Temporal lobe (tissue), 4 donors: ENCODE measurements at places on chromosomes 13 and 19. TPM values are rescaled to one million over a fixed set of nuclear protein-coding genes. Genes with fewer than 3 reads are reported as not detected.

The PGLYRP1 gene
- total RNA-seq, result not detected

The NDUFS7 gene
- total RNA-seq, result 21.4 TPM

The ATP8A2 gene
- 64.2 TPM for total RNA-seq

The SPRED3 gene
- total RNA-seq, result 2.0 TPM

The ADPRHL1 gene
- total RNA-seq, result 0.74 TPM

The FCER2 gene
- total RNA-seq, result under 0.01 TPM

The SIGLEC8 gene
- 1.2 TPM for total RNA-seq

The SYCN gene
- not detected for total RNA-seq

The THAP8 gene
- total RNA-seq, result 2.2 TPM

The PPP1R12C gene
- 19.9 TPM for total RNA-seq

The TRMT1 gene
- 14.3 TPM for total RNA-seq

The ZSCAN1 gene
- total RNA-seq, result 2.2 TPM

The CELF5 gene
- total RNA-seq, result 57.0 TPM

The COL5A3 gene
- total RNA-seq, result 1.7 TPM

The ZNF91 gene
- 573 TPM for total RNA-seq

The OR10H1 gene
- not detected for total RNA-seq

The PAN3 gene
- total RNA-seq, result 33.2 TPM

The CCNA1 gene
- 9.8 TPM for total RNA-seq

The GRIN3B gene
- under 0.01 TPM for total RNA-seq

The PLK5 gene
- total RNA-seq, result 0.74 TPM

The ZNF563 gene
- total RNA-seq, result 1.2 TPM

The ZNF726 gene
- 7.6 TPM for total RNA-seq

The ERICH4 gene
- total RNA-seq, result not detected

The TRIM13 gene
- total RNA-seq, result 84.1 TPM

The ZNF235 gene
- 12.8 TPM for total RNA-seq

The GDF15 gene
- total RNA-seq, result 0.74 TPM

The DAND5 gene
- not detected for total RNA-seq

The ICAM4 gene
- total RNA-seq, result under 0.01 TPM

The FFAR1 gene
- total RNA-seq, result not detected

The IGFL1 gene
- total RNA-seq, result not detected

The IL17D gene
- 9.1 TPM for total RNA-seq
